ENCODE measurements at places on chromosomes 7 and 10.
A peak's percentile ranks its signal among the peaks of the same experiment; 100 is the strongest.

DNA sequence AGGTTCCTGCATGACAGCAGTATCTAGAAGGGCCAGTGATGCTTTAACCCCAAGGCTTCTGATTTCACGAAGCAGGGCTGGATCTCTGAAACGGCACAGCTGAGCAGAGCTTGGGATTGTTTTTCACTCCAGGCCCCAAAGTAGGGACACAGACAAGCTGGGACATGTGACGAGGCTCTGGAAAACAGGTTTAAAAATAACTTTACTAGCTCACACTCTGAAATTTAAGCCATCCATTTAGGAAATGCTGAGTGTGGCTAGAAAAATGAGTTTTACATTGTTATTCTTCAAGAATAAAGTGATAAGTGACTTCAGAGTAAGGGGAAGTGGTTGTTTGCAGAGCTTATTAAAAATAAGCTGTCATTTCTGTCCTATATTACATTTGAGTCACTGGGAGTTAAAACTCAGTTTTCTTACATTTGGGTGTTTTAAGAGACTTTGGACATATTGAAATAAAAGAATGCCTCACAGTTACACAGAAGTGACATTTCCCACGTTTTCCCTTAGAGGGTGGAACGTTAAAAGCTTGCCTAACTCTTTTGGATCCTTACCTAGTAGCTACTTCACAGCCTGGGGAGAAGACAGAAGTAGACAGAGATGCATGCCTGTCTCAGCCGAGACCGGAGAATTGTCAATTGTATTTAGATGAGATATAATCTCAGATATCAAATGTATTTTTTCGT is 107.8 kb downstream of the GALNT17 start:
- DNase-seq, result no peak

- DNase-seq, result no peak
These were observed 175.4 kb upstream of the AHR start for GRCh38 chr7:17123020-17123419.

DNA sequence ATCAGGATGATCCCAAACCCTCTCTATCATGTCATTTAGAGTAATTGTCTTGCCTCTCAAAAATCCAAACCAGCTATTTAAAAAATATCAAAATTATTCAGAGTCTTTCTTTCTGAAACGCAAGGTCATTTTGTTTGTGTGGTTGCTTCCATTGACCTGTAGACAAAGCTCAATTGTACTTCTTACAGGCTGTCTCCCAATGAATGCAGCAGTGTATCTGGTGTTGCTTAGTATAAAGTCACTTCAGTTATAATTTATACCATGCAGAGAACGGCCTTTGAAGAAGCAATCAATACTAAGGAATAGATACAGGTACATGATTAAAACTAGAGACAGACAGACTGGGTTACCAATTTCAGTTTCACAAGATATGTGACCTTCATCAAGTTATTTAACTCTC is 80.9 kb downstream of the DOCK4 start:
- no peak for DNase-seq

- no peak for DNase-seq
These were observed 97.5 kb upstream of the PAX2 start for GRCh38 chr10:100647928-100648327.

DNA sequence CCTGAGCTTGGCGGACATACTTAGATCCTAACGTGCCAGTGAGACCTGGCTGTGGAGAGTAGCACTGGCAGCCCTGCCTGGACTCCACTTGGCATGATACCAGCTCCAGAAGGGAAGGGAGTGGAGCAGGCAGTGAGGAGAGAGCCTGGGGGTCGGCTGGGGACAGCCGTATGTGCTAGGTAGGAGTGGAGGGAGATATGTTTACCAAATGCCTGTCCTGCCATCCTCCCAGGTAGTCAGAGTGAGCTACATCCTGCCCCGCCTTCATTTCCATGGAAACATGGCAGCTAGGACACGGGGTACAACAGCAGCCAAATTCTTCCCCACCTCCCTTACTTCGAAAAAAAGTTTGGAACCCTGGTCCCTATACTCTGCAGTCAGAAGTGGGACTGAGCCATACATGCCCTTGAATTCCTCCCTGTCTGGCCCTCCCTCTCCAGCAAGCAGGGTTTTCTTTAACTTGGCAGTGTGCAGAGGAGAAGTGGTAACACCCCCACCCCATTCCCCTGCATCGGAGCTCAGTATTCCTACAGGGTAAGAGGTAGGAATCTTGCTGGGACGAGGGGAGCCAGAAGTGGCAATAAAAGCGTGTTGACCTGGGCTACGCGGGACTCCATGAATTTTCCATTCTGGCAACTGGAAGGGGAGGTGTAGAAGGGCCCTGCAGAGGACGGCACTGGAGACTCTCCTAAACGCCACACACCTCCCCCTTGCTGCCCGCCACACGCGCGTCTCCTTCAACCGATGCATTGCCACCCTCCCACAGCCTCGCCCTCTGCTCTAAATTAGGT is 20.0 kb upstream of the SMO start:
- DNase-seq, result no peak

GRCh38 chr10:120161111-120161510 is 268.6 kb downstream of the SEC23IP start:
- DNase-seq, result no peak

GRCh38 chr10:75180592-75180991 is 30.0 kb upstream of the VDAC2 start:
- DNase-seq, result no peak

- no peak for DNase-seq
These were observed 57.4 kb downstream of the CDK6 start for GRCh38 chr7:92778972-92779371.

DNA sequence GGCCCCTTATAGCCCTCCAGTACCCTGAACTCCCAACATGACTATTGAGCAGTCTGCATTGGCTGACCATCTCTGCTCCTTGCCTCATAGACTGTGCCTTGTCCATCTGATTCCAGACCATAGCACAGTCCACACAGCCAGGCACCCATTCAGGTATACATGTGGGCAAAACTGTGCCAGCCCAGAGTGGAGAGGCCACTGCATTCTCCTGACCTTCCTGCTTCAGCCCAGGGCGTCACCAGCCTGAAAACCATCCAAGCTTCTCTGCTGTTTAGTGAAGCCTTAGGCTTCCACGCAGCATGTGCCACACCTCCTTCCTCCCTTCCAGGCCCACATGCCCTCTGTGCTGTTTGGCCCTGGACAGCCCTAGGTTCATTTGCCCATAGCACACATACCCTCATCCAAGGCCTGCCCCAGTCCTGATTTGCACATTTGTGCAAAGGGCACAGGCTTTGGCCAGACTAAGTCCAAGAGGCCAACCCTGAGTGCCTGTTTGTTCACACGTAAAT is 10.5 kb downstream of the DDX56 start:
- no peak for DNase-seq

DNA sequence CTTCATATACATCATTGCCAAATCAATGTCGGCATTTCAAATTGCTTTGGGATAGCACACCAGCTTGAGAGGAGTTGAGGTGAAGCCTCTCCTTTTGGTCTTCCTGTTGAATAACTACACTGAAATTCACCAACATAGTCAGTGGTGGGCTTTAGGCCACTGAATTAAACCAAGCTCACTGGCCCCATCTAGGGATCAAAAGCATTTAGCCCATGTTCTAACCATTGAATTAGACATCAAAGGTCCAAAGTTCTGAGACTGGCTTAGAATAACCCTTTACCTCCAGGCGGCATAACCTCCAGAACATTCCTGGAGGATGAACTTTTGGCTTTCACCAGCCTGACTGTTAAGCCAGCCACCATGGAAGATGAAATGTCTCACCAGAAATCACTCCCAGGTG is 54.6 kb downstream of the BPGM start:
- DNase-seq, result no peak

DNA sequence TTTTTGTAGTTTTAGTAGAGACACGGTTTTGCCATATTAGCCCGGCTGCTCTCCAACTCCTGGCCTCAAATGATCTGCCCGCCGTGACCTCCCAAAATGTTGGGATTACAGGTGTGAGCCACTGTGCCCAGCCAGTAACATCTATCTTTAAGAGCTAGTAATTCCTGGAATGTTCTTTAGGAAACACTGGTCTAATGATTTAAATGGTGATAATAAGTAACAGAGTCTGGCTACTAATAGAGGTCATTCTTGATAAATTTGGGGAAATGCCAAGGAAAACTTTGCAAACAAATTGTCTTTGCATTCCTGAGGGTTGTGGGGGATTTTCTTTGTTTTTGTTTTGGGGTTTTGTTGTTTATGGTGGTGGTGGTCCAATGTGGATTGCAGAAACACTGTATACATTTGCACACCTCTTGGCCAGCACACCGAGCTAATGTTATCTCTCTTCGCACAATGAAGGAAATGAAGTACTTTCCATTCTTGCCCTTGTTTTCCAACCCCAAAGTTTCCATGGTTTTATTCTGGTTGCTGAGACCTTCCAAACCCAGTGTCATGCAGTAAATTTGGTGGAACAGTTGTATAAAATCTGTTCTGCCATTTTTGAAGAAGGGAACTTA is 51.3 kb upstream of the WIPF3 start:
- no peak for DNase-seq

DNA sequence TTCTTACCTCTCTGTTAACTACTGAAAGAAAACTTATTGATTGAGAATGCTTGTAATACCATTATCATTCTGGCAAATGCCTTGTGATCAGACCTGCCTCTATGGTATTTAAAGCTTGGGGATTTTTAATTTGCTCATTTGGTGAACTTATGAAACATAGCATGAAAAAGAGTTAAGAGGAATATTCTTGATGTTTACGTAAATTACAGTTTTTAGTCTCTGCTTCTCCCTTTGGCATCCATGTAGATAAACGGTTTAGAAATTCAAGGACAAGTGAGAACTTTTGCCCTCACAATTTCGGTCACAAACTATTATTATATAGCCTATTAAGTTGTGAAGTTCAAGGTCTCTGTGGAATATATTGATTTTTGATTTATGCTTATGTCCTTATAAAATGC is 11.2 kb upstream of the CELF2 start:
- DNase-seq, result no peak

DNA sequence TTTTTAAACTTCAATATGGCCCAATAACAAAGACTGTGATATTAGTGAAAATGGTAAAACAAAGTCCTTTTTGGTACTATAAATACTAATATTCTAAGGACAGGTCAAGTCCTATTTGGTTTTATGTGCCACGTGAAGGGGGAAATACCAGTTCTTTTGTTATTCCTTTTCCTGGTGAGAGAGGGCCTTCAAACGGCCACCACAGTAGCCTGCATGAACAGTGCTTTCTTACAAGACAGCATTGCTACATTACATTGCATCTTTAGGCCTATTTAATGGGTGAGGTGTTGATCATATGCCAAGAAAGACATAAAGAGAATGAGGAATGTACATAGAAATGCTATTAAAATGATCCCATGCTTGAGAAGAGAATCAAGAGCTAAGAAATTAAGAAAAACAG is 214.8 kb downstream of the LRRTM3 start:
- DNase-seq, result no peak

- DNase-seq, result no peak
These were observed 11.7 kb upstream of the HILPDA start for GRCh38 chr7:128443831-128444600.

GRCh38 chr7:65219623-65220022 is 154.0 kb upstream of the ZNF92 start:
- no peak for DNase-seq

DNA sequence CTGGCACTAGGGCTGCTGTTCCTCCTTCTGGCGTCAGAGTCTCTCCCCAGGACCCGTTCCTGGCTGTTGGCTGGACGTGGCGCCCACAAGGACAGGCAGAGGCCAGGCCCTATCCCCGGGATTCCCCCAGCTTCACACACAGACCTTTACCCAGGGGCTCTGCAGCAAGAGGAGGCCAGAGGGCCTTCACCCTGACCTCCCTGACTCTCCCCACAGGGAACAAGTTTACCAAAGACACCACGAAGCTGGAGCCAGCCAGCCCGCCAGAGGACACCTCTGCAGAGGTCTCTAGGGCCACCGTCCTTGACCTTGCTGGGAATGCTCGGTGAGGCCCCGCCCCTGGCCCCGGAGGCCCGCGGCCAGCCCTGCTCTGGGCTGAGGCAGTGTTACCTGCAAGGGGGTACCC is 82.2 kb downstream of the GTF2IRD1 start:
- no peak for DNase-seq

DNA sequence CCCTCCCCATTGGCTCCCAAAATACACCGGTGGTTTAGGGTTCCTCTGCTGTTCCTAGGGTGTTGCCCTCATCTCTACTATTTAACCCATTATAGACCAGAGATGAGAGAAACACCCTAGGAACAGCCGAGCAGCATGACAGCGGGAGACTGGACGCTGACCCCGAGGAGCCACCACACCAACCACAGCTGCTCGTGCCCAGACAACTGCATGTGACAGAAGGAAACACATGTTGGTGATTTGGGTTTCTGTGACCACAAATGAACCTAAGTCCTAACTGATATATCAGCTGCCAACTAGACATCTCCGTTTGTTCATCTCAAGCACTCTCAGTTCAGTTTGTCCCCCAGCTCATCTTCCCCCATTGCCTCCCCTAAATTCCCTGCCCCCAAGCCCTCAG is 13.4 kb downstream of the CFAP43 start:
- DNase-seq, result no peak

GRCh38 chr7:29875741-29876140 is 69.4 kb downstream of the WIPF3 start:
- peak; percentile 6 for DNase-seq

GRCh38 chr7:87598234-87599009 is 2.3 kb downstream of the ABCB1 start:
- DNase-seq, result no peak

GRCh38 chr7:126449611-126450268 is 803.0 kb downstream of the GRM8 start:
- DNase-seq, result no peak

- no peak for DNase-seq
These were observed 7.4 kb downstream of the APBB1IP start for GRCh38 chr10:26445411-26446031.

DNA sequence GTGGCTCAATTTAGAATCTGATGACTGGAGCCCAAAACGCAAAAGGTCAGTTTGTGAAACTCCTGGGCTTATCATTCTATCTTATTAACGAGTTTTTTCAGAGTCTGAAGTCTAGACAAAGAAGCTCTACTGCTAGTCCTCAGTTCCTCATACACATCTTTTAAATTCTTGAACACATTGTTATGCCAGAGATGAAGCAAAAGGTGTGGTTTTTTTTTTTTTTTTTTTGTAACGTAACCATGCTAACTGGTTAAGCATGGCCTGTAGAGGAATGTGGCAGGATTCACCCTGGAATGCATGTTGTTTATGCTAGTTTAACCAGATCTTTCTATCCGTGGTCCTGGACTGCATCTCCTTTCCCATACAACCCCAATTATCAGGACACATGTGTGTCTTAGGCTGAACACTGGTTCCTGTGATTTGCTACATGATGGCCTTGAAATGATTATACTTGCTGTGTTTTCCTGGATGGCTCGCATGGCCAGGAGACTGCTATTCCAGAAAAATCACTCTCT is 79.3 kb upstream of the MDFIC start:
- no peak for DNase-seq
